ENCODE measurements at places on chromosomes 12 and 14.

GRCh38 chr14:73140811-73141323 is 4.6 kb downstream of the PSEN1 start:
- ATAC-seq = no peak

DNA sequence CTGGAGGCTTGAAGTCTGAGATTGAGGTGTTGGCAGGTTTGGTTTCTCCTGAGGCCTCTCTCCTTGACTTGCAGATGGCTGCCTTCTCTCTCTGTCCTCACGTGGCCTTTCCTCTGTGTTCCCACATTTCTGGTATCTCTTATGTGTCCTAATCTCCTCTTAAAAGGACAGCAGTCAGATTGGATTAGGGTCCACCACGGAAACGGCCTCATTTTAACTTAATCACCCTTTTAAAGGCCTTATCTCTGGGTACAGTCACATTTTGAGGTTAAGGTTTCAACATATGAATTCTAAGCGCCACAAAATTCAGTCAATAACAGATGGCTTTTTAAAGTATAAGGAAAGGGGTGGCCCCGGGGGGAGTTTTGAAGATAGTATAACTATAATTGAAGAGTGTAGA is 33.5 kb downstream of the UNC79 start:
- ATAC-seq = no peak

DNA sequence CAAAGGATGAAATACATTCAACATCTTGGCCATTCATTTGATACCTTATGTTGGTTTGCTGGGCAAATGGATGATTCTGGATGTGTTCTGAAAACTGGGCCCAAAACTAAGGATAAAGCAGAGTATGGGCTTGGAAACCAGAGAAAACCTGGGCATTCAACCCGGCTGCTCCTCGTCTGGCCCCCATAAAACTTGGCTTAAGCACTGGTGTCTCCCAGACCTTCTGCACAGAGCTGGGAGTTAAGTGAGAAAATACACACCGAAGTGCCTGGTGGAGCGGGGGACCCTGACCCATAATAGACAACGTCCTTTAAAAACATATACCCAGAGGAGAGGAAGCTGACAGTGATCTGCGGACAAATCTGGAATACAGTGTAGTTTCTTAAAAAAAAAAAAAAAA is 112.5 kb downstream of the FOXN3 start:
- no peak for ATAC-seq

- no peak for ATAC-seq
Observed at GRCh38 chr14:67409461-67409860, 2.5 kb downstream of the PLEK2 start.

- ATAC-seq = no peak
Observed at GRCh38 chr14:89489761-89490437, 72.9 kb upstream of the FOXN3 start.

GRCh38 chr14:65432361-65432948 is 19.9 kb downstream of the FUT8 start:
- no peak for ATAC-seq

- ATAC-seq = no peak
Observed at GRCh38 chr14:59424341-59425071, 40.7 kb downstream of the GPR135 start.

DNA sequence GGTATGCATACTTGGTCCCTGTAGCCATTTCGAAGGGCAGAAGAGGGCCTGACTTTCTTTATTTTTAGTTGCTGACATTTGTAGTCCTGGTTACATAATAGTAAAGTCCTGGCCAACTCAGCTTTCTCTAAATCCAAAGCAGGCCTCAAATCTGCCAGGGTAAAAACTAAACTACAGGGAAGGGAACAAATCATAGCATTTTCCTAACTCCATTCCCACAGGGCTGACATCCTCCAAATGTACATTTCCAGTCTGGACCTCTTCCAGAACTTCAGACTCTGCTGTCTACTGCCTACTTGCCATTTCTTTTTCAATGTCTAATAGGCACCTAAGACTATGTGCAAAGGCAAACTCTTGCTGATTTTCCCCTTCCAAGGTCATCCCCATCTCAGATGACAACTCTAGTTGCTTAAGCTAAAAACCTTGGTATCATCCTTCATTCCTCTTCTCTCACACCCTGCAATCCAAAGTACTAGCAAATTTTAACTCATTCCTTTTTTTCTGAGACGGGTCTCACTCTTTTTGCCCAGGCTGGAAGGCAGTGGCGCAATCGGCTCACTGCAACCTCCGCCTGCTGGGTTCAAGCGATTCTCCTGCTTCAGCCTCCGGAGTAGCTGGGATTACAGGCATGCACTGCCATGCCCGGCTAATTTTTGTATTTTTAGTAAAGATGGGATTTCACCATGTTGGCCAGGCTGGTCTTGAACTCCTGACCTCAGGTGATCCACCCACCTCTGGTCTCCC is 2.0 kb downstream of the DDIT3 start:
- no peak for ATAC-seq

DNA sequence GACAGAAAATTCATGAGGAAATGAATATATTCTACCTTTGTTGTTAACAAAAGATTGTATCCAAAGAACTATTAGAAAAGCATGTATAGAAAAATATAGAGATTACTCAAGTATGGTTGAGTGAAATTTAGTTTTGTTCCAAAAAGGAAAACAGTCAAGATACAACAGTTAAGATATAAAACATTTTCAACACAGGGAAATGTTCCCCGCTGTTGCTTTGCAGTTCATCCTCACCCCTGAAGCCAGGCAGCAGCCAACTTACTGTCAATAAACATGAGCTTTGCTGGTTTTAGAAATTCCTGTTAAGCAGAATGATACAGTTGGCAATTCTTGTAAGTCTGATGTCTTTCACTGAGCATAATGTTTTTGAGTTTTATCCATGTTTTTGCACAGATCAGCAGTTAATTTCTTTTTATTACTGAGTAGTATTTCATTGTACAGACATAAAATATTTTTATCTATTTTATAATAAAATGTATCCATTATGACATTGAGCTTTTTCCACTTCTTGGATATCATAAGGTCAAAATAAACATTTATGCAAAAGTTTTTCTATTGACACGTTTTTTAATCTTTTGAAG is 1.2 kb upstream of the CLEC2B start:
- ATAC-seq = no peak

All from stimulated activated memory B cell treated with anti-CD40 and anti-IgM and Interleukin-4, amounts not matched to agents 10 μg/mL and 1 μg/mL and 100 μg/mL, for 72 hours (primary cell).